ENCODE measurements at places on chromosomes 12 and 14.

- peak; percentile 39 for DNase-seq
Observed at GRCh38 chr14:61516118-61516743, 179.1 kb upstream of the HIF1A start.

DNA sequence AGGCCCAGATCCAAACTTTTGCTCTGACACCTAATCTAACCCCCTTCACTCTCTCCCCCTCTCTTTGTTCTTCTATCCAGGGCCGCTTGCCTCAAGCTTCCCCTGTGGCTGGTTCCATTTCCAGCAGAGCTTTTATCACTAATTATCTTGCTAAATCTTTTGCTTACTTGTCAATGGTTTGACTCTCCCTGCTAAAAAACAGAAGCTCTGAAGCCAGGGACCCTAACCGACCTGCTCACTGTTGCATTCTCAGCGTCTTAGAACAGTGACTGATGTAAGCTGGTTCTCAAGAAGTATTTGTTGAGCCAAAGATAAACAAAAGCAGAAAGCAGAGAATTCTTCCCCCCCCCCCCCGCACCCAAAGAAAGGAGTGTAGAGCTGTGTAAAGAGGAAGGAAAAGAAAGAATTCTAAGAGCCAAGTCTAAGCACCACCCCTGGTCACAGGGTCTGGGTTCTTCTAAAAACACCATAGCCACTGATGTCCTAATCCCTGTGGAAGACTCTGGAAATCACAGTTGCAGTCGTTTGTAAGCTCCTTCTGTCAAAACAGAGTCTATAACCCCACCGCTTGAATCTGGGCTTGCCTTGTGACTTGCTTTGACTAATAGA is 385.8 kb downstream of the MED13L start:
- no peak for DNase-seq

DNA sequence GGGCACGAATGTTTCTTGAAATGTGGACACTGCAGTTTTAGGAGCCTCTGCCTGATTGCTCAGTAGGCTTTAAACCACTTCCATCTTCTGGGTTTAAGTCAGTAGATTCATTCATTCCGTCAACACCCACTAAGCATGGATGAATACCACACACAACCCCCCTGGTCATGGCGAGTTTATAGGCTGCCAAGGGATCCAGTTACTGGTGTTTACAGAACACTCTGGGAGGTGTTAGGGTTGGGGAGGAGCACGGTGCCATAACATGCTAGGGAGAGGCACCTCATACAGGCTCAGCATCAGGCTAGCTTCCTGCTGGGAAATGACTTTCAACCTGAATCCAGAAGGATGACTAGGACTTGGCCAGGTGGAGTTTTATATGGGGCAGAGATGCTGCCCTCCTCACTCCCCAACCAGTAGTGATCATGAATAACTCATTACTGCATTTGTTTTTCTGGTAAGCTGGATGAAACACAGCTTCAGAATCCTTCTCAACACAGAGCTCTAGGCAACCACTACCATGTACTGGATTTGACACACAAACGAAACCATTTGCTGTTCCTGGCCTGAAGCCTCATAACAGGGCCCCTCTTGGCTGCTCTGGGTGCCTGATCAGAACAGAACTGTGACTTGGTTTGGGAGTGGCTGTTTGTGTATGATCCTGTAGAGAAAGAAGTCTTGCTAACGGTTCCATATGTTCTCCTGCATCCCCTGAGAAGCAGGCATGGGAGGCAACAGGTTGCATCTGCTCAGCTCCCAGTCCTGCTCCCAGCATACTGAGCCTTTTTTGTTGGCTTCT is 47.9 kb downstream of the FBXW8 start:
- DNase-seq = no peak

DNA sequence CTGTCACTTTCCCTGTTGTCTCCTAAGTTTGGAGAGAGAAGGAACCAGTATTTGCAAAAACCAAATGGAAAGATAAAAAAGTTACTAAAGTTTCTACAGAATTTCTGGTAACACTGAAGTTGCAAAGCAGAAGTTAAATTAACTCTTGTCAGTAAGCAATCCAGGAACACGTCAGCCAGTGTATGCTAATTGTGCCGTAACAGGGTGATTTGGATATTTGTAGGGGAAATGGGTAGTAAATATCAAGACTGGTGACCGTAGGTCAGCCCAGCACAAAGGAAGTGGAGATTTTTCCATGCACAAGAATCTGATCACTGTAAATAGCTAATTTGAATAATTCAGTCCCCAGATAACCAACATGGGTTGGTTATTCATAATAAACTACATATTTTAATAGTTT is 2.3 kb downstream of the CDKN1B start:
- peak; percentile 75 for DNase-seq

Data from lung microvascular endothelial cell (primary cell).